ENCODE measurements at places on chromosomes 7 and 10.
A peak's percentile ranks its signal among the peaks of the same experiment; 100 is the strongest.

DNA sequence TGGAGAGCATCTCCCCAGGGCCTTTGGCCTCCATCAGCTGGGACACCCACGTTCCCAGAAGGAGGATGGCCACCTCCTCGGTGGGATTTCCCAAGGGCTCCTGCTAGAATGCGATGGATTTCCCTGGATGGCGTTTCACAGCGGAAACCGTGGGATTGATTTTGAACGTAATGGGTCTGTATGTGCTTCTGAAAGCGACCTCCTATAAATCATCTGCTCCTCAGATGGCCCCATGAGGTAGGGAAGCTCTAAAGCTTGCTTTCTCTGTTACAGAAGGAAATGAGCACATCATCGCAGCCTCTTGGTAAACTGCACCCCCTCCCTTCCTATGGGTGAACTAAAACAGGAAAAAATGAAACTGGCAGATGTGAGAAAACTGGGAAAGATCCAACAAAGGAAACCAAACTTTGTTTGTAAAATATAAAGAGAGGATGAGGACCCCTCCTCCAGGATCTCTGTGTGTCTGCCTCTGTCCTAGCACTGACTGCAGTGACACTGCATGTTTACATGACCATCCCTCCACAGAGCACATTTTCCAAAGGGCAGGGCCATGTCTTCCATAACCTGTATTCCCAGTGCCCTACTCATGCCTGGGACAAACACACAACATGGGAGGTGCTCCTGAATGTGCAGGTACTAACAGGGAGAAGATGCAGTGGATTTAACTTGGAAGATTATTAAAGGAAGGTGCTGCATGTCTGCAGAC lies 57.6 kb downstream of the LYZL1 start:
- no peak for DNase-seq

GRCh38 chr10:47402641-47403301 lies 18.7 kb upstream of the ZNF488 start:
- peak; percentile 74 for DNase-seq

GRCh38 chr10:129562487-129562886 lies 95.4 kb downstream of the MGMT start:
- no peak for DNase-seq

DNA sequence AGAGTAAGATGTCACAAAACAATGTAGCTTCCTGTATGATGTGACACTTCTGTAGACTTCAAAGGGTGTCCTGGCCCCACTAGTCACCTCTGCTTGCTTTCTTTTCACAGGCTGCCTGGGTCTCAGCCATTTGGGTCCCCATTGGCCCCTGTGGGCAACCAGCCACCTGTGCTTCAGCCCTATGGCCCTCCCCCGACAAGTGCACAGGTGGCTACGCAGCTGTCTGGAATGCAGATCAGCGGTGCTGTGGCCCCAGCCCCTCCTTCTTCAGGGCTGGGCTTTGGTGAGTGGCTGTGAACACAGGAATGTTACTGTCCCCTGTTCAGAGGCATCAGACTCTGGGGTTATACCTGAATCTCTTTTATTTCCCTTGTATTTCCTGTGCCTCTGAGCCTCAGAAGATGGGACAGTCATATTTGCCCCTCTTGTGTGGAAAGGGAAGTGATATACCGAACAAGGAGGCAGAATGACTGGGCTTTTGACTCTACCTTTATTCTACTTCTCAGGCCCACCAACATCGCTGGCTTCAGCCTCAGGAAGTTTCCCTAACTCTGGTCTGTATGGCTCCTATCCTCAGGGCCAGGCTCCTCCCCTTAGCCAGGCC lies 15.4 kb downstream of the SEC24C start:
- DNase-seq, result peak; percentile 97

DNA sequence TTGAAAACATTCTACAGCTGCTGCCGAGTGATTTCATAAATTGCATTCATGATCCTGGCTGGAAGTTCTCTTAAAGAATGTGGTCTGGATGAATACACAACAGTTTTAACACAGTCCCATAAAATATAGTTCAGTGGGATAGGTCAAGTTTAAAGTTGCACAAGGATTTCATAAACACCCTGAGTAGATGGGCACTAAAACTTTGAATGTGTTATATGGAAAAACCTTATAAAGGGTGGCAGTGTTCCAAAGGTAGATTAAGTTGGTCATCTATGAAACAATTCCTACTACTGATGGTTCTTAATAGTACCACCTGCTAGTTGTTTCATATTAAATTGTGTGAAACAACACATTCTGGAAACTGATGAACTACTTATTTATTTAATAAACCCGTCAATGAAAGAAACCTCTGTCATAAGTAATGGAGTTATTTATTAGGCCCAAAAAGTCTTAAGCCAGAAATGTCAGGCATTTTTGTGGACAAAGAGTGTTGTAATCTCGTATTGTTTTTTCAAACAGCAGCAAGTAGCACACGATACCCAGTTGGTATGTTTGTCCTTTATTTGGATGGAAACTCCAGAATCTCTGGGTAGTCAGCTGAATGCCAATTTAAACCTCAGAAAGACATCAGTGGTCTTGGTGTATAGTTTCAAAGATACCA lies 14.3 kb upstream of the RPA3 start:
- no peak for DNase-seq

DNA sequence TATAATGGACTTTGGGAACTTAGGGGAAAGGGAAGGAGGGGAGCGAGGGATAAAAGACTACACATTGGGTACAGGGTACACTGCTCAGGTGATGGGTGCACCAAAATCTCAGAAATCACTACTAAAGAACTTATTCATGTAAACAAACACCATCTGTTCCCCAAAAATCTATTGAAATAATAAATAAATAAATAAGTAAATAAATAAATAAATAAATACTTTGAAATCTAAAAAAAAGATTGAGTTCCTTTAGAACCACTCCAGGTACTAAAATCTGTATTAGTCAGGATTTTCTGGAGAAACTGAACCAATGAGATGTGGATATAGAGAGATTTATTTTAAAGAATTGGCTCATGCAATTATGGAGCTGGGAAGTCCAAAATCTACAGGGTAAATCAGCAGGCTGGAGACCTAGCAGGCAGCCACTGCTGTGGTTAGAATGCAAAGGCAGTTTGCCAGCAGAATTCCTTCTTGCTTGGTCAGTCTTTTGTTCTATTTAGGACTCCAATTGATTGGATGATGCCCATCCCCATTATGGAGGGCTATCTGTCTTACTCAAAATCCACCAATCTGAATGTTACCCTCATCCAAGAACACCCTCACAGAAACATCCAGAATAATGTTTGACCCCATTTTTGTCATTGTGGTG lies 8.9 kb downstream of the IGFBP1 start:
- DNase-seq, result no peak

- peak; percentile 16 for DNase-seq
Observed at GRCh38 chr10:92124616-92125143, 166.2 kb downstream of the CPEB3 start.

DNA sequence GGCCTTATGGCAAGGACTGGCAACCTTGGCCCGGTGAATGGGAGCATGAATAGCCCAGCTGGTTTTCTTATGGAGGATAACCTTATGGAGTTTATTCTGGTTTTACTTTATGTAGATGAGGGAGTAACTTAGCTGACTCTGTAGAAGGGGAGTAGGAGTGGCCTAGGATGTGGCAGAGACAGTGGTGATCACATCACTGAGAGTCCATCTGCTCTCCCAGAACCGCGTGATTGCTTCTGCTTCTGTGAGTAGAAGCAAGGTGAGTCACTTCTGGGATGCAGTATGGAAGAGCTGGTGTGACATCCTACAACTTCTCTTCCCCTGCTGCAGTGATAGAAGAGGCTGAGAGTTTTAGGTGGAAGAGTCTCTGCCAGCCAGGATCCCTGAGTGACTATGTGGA lies 129.2 kb downstream of the RPS24 start:
- DNase-seq, result peak; percentile 48

DNA sequence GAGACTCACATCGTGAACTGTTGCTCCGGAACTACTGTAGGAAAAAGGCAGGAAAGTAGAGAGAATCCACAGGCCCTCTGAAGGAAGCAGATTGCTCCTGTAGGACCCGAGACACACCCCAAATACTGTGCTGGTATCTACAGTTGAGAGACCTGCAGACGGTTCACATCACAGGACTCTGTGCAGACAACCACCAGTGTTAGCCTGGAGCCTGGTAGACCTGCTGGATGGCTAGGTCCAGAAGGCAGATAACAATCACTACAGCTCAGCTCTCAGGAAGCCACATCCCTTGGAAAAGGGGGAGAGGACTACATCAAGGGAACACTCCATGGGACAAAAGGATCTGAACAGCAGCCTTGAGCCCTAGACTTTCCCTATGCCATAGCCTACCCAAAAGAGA lies 311.8 kb upstream of the PRKCQ start:
- DNase-seq, result no peak

GRCh38 chr10:84715911-84716310 lies 387.5 kb downstream of the CCSER2 start:
- peak; percentile 80 for DNase-seq

DNA sequence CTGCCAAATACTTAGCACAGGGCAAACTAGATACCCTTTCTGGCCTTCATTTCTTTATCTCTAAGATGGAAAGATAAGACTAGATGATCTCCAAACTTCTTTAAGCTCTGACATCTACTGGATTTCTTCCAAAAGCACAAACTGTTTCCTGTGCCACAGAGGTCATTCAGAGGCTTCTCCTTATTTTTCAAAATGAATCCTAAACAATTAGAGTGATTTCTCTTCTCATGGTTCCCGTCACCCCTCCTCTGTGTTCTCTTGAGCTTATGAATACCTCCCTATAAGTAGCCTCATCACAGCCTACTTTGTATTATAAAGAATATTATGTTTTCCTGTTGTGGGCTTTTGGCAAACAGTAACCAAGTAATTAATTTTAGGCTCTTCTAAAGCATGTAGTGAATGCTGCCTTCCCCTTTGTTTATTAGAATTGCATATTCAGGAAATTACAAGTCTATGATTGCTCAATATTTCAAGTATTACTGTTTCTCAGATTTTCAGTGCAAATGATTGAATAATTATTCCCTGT lies 179.5 kb downstream of the REEP3 start:
- DNase-seq, result no peak

DNA sequence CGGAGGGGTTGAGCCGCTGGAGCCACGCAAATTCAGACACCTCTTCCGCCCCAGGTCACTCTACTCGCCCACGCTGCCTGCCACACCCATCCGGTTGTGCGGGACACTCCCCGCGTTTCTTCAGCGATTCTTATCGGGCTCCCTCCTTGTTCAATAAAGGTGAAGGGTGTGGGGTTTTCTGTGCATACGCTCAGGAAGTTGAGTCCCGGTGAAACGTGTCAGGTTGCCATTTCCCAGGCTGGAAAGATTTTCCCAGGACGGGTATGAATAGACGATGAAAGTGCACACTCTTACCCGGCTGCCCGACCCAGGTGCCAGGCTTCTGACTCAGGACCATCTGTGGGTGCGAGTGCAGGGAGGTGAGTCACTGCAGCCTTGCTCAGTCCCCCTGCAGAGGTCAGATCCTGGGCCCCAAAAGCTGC lies 22.0 kb downstream of the KLF6 start:
- no peak for DNase-seq

- DNase-seq, result no peak
Observed at GRCh38 chr7:132424821-132425724, 151.2 kb downstream of the PLXNA4 start.

GRCh38 chr10:21969326-21970287 lies 33.9 kb downstream of the DNAJC1 start:
- DNase-seq, result no peak

DNA sequence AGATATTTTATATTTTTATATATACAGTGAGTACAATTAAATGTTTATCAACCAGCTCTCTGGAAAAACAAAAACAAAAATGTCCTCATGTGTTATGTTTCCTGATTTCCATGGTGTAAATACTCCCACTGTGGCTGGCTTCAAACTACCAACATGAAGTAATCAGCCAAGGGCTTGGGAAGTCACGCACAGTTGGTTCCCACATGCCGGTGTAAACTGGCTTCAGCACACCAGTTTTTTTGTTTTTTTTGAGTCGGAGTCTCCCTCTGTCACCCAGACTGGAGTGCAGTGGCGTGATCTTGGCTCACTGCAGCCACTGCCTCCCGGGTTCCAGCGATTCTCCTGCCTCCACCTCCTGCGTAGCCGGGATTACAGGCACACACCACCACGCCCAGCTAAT lies 11.8 kb downstream of the OSBPL3 start:
- peak; percentile 64 for DNase-seq

GRCh38 chr7:75879771-75880184 lies 944 bp downstream of the RHBDD2 start:
- DNase-seq, result peak; percentile 42

GRCh38 chr7:158753900-158754299 lies 49.3 kb upstream of the NCAPG2 start:
- no peak for DNase-seq

- DNase-seq, result no peak
Observed at GRCh38 chr7:29922921-29923700, 66.5 kb downstream of the SCRN1 start.

GRCh38 chr7:70797109-70797514 lies 334.8 kb upstream of the GALNT17 start:
- DNase-seq, result no peak

- peak; percentile 73 for DNase-seq
Observed at GRCh38 chr7:122902751-122903495, 16.7 kb upstream of the CADPS2 start.

DNA sequence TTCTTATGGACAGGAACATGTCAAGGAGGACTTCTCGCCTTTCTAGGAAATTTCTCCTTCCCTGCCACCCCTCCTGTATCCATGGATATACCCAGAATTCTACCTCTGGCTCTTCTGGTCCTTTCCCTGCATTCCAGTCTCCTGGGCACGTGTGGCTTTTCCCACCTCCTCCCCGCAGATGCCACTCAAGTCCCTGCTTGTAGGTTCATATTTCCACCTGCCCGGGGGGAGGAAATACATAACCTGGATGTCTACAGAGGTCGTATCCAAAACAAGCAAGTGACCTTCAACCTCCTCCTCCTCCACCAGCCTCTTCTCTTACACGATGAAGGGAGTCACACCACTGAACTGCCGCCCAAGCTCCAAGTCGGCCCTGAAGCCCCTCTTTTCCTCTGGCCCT lies 20.7 kb downstream of the FGFR2 start:
- no peak for DNase-seq

DNA sequence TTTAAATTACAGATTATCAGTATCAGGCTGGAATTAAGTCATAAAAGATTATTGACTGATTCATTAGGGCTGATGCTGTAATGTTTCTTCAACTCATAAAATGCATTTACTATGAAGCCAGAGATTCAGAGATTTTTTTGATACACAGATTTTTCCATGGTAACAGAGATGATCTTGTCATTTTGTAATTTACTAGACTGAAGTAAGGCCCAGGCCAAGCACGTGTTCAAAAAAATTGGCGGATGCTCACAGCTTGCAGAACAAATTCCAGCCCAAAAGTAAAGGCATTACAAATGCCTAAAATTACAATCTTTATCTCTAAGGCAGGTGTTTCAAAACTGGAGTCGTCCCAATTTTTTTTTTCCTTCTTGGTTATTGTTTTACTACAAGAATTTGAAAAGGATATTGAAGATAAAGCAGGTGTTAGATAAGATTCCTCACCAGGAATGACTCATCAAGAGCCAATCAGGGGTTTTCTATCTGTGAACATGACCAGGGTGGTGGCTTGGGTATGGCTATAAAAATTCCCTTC lies 78.4 kb upstream of the MEOX2 start:
- DNase-seq, result peak; percentile 19

All from DMS53 (cell line).